ENCODE measurements at places on chromosomes 5 and 9.

DNA sequence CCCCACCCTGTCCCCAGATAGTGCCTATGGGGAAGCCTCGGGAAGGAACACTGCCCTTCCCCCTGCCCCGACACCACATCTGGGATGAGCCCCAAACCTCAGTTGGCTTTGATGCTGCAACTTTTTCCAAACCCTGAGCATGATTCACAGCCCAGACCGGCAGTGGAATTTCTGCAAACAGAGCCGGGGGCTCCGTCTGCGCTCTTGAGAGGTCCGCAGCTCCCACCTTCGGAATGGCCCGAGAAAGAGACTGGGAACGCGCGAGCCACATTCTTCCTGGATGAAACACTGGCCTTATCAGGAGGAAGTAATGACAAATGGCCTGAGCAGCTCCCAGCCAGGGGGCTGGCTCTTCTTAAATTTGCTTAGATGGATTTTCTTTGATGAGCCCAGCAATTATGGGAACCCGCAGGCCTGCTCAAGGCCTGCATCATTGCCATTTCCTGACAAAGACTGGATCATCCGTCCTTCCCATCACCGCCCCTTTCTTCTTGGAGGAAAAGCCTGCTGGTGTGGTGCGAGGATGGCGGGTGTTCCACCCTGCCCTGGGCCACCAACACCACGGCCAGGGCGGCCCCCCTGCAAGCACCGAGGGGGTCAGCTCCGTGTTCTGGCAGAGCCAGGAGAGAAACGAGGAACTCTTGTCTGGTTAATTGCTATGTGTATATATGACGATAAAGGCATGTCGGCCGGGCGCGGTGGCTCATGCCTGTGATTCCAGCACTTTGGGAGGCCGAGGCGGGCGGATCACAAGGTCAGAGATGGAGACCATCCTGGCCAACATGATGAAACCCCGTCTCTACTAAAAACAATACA, 38.8 kb upstream of the COL5A1 start:
- peak; percentile 30 for DNase-seq

DNA sequence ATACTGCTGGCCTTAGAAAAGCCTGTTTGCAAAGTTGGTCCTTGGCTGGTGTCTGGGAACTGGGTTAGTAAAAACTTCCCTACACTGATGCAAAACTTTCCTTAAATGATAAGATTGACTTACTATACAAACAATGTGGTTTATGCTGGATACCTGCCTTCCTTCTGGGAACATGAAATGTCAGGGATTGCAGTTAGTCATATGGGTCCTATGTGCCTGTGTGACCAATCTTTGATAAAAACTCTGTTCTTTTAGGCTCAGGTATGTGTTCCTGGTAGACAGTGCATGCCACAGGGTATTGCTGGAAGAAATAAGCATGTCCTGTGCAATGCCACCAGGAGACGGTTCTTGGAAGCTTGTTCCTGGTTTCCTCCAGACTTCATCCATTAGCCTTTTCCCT, 173.3 kb downstream of the RMI1 start:
- no peak for DNase-seq

DNA sequence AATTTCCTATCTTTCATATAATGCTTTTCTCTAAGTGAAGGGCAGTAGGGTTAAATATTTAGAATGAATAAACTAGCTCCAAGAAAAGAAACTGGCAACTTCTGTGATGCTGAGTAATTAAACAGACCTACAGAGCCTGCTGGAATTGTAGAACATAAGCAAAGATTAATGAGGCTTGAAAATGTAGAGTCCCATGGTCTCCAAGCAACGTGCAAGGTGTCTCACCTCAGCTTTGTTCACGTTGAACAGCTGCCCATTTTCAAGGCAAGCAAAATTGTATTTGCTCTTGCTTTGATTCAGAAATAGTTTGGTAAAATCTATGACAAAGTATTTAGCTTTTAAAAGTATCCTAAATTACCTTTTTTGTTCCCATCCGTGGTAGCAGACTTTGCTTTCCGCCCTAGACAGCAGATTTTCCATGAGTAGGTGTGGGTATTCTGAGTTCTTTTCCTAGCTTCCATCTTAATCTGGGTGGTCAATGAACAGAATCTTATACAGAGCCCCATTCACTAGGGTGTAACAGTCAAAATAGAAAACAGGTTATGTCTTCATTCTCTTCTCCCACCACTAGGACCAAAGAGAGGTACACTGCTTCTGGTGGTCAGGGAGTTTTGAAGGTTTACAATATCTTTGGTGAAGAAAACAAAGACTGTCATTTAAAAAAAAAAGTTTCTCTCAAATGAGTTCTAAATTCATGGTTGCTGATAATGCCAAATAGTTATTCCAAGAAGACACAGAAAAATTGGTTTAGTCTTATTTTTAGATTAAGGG, 52.1 kb upstream of the TYRP1 start:
- DNase-seq: no peak

- no peak for DNase-seq
Observed at GRCh38 chr5:90170261-90170660, 239.3 kb downstream of the CETN3 start.

DNA sequence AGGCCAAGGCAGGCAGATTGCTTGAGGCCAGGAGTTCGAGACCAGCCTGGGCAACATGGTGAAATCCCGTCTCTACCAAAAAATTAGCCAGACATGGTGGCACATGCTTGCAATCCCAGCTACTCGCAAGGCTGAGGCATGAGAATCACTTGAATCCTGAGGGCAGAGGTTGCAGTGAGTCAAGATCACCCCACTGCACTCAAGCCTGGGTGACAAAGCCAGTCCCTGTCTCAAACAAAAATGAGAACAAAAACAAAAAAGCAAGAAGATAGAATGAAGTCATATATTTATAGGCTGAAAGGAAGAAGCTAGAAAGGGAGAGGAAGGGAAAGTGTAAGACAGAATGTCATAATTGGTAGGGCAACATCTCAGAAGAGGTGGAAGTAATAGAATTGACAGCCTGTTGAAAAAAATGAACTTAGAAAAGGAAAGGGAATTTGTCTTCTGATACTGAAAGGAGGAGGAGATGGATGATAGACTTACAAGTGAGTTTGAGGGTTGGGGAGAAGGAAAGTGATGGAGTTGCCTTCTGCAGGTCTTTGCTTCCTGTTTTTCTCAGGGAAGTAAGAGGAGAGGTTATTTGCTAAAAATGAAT, 32.2 kb downstream of the CARD6 start:
- DNase-seq: no peak

DNA sequence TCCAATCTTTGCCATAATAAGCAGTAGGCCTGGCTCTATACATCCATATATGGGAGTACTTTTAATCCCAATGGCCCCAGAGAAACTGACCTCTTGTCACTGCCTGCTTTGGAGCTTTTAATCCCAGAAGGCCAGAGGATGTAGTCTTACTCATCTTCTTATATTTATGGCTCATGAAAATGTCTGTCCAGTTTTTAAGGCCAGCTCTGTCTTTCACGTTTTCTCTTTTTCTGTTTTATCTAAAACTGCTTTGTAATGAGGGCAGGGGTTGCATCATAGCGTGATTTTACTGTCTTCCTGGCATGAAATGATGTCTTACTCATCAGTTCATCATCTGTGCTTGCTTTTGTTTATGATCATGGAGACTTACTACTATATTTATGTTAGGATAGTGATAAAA, 1094.9 kb downstream of the MAT2B start:
- DNase-seq: no peak

DNA sequence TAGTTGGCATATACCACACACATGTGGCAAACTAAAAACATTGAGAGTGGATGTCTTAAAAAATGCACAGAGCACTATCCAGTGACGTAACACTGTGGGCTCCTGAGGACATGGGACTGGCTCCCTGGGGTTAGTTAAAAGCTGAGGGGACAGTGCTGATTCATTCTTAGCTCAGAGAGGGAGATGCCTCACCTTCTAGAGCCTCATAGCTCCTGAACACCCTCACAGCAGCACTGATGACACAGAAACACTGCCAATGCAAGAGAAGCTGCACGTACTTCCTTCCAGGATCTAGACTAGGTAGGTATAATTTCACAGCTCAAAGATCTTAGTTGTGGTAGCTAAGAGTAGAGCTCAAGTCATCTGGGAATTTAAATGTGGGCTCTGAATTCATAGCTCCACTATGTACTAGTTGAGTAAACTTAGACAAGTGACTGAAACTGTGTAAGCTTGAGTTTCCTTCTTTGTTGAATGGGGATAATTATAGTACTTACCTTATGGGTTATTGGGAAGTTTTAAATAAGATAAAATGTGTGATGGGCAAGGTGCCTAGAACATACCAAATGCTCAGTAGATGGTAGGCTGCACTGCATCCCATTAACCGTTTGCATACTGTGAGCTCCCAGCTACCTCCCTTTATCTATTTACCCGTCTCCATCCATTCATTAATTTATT, 279.9 kb downstream of the ASTN2 start:
- no peak for DNase-seq

DNA sequence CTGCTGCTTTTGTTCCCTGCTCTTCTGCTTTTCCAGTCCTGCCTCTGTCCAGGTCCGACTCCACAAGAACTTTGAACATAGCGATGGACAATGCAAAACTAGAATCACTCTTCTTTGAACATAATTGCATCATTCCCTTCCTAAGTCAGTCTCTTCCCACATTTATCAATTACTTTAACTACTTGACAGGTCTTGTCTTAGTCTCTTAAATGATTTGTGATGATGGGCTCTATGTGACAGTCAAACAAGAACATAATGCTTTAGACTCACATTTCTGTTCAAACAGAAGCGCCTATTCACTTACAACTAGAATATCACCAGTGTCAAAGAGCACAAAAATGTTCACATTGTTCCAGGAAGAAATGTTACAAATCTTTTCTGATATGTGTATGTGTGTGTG, 278.1 kb downstream of the SH3GL2 start:
- DNase-seq: no peak

GRCh38 chr5:150172145-150172544, 5.6 kb downstream of the CDX1 start:
- no peak for DNase-seq

DNA sequence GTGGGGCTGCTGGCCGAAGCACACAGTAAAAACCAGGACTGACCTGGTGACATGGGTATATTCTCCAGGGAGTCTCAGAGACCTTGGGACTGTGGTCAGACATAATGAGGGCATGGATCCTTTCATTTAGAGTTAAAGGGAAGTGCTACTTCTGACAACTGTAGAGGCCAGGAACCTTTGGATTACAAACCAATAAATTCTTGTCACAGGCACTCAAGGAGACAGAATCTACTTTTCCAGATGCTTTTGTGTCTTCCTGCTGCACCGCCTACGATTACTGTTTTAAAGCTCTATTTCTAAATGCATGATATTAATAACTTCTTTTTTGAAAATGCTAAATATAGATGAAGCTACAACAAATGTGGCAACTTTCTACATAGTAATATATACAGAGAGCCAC, 106.5 kb upstream of the LPAR1 start:
- DNase-seq: no peak

DNA sequence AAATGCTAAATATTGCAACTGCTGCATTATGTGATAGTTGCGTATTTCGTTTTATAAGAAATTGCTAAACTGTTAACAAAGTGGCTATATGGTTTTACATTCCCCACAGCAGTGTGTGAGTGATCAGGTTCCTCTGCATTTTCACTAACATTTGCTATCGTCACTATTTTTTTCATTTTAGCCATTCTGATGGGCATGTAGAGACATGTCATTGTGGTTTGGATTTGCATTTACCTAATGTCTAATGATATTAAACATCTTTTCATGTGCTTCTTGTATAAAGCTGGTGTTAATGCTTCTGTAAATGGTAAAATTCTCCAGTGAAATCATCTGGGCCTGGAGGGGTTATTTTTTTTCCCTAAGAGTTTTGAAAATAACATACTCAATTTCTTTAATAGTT, 61.6 kb downstream of the ERCC6L2 start:
- DNase-seq: no peak

- no peak for DNase-seq
Observed at GRCh38 chr5:119288379-119289033, 67.3 kb upstream of the TNFAIP8 start.

DNA sequence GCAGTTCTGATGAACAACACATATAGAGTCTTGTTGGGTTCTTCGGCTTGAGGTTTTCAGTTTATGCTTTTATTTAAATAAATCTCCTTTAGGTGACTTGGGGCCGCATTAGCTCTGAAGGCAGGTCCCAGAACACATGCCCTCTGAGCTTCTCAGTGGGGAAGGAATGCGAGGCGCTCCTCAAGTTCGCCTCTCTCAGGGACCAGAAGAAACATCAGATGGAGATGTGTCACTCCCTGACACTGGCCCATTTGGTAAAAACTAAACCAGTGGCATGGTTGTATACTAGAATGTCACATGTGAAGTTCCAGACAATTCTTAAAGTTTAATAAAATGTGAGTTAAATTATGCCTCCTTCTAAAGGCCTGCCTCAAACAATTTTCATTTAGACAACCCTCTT, 1.9 kb downstream of the MACROH2A1 start:
- DNase-seq: no peak

DNA sequence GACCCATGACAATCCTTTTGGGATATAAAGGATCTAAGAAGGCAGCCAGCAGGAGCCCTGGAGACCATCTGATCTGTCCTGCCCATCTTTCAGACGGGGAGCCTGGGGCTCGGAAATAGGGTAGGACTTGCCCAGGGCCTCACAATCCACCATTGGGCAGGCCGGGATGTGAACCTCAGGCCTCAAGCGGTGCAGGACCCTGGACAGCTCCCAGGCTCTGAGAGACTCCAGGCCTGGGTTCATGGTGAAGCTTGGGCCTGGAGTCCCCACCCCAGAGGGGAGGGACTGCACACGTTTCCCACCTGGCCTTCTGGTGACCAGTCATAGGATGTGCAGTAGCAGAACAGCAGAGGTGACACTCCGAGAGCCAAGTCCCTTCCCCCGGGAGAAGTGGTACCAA, 36.6 kb upstream of the RAPGEF1 start:
- no peak for DNase-seq

- DNase-seq: peak; percentile 47
Observed at GRCh38 chr9:82606492-82607382, 456.2 kb downstream of the RASEF start.

GRCh38 chr5:175305251-175305650, 138.7 kb downstream of the DRD1 start:
- no peak for DNase-seq

GRCh38 chr5:83513491-83513890, 41.9 kb downstream of the VCAN start:
- DNase-seq: no peak

DNA sequence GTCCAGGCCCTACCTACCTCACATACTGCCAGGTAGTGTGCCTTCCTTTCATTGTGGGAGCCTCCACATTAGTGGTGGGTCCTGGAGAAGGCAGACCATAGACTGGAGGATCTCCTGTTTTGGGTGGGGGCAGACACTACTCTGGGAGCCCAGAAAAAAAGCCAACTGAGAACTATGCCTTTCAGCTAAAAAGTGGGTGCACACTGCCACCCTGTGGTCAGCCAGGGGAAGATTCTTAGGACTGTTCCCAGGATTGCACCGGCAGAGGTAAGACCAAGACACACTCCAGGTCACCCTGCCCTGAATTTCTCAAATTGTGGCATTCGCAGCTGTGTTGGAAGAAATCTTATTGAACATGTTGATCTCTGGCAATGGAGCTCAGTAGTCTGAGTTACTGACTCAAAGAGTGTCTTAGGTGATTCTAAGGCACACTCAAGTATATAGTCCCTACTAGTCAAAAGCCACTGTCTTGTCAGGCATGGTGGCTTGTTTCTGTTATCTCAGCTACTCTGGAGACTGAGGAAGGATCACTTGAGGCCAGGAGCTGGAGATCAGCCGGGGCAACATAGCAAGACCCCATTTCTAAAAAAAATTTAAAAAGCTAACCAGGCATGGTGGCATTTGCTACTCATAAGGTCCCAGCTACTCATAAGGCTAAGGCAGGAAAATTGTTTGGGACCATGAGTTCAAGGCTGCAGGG, 3.6 kb downstream of the SIGMAR1 start:
- peak; percentile 66 for DNase-seq

- no peak for DNase-seq
Observed at GRCh38 chr9:136261686-136262430, 16.2 kb upstream of the QSOX2 start.
